Stimulated activated CD4-positive, alpha-beta T cell treated with anti-CD3 and anti-CD28 coated beads, Interleukin-2, amount 100 ng/mL, for 4 hours (primary cell): ENCODE measurements at places on chromosomes 13 and 19.

DNA sequence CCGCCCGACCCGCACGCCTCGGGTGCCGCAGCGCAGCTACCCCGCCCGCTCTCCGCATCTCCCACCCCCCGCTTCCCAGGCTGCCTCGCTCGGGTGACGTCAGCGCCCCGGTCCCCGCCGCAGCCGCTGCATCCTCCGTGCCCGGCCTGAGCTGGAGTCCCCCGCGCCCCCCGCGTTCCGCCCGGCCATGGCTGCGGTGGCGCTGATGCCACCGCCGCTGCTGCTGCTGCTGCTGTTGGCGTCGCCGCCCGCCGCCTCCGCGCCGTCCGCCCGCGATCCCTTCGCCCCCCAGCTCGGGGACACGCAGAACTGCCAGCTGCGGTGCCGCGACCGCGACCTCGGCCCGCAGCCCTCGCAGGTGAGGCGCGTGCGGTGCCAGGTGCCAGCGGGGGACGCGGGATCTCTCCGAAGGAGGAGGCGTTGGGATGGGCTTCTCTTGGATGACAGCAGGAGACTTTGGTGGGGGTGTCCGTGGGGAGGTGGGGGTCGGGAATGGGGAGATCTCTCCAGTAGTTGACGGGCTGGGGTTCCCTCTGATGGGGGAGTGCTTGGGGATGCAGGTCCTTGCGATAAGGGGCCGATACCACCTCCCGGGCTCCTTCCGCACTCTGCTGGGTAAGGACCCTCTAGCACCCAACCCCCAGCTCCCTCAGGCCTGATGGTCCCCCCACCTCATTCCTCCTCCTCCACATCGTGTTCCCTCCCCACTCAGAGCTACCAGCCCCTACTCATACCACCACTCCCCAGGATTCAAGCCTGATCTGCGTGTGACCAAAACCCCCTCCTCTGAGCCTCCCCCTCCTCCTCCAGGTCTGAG lies at the start of gene TMEM59L:
TSS of gene TMEM59L (plus strand) at position 99 of the 817 bp plus-strand sequence. CDS start at position 188, 89 bp downstream.
- peak; percentile 31 for DNase-seq

DNA sequence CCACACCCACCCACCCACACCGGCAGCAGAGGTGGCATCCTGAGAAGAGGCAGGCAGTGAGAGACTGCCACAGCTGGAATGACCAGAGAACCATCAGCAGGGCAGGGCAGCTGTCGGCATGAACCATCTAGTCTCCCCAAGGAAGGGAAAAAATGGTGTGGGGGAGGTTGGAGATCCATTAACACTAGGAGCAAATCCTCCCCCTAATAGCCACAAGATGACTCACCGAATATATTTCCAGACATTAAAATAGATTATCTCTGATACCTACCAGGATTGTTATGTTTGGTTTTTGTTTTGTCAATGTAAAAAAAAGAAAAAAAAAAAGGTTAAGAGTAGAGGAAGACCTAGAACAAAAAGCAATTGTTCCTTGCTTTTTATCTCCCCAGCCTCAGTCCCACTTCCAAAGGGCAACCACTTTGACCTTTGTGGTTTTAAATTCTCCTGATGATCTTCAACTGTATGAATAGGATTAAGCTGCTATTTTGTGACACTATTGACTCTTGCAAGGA lies 34.2 kb downstream of the THSD1 start:
- DNase-seq: no peak

DNA sequence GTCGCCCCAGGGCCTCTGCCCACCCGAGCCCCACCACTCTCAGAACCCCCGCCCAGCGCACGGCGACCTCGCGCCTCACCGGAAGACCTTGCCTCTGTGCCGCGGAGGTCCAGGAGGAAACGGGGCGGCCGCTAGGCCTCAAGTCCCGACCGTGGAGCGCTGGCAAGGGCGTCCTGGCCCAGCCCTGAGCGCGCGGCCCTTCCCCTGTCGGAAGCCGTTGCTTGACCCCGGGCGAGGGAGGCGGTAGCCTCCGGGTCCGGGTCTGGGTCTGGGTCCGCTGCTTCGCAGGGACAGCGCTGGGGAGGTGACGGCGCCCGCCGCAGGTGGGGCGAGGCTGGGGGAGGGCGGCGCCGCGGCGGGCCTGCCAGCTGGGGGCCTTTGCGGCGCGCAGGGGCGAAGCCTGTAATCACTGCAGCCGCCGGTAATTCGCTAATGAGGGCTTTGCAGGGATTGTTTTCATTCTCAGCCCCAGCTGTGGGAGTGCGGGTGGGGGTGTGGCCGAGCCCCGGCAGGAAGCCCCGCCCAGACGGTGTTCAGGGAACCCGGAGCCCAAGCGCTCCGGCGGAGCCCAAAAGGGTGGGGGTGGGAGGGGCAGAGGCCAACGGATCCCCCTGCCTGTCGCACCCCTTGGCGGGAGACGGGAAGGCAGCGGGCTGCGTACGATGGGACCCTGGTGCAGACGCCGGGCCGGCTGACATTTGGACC lies 8.6 kb downstream of the C19orf25 start:
- peak; percentile 71 for DNase-seq

- DNase-seq: no peak
These were observed 763 bp downstream of the POLD1 start for GRCh38 chr19:50384685-50385535.

DNA sequence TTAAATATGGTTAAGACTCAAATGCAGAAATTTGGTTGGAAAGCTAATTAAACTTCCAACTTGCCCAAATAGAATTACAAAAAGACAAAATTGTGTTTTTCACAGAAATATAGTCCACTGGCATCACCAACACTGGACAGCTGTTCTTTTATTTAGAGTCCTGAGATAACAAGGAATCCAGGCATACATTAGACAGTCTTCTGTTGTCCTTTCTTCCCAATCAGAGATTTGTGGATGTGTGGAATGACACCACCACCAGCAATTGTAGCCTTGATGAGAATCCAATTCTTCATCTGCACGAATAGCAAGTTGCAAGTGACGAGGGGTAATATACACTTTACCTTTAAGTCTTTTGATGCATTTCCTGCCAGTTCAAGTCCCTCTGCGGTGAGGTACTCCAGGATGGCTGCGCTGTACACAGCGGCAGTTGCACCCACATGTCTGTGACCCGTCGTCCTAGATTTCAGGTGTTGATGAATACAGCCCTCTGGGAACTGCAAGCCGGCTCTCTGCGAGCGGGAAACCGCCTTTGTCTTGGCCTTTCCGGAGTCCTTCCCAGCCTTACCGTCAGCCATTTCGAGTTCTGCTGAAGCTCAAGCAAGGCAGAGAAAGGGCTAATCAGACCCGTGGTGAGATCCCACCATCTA lies 14.7 kb downstream of the UBAC2 start:
- peak; percentile 27 for DNase-seq

DNA sequence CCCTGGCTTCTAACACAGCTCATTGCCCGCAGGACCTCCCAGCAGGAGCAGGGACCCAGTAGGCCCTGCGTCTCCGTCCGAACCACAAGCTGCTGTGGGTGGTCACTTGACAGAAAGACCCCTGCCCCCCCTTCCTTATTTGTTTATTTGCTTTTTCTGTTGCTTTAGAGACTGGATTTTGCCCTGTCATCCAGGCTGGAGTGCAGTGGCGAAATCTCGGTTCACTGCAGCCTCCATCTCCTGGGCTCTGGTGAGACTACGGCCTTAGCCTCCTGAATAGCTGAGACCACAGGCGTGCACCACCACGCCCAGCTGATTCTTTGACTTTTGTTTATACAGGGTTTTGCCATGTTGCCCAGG lies 7.6 kb upstream of the PTBP1 start:
- DNase-seq: no peak

GRCh38 chr19:474126-475078 lies 13.6 kb upstream of the SHC2 start:
- DNase-seq: no peak

- DNase-seq: no peak
These were observed 556.7 kb downstream of the PCDH9 start for GRCh38 chr13:66673401-66673800.
